ENCODE measurements at places on chromosomes 2 and 18.

GRCh38 chr2:86747711-86748639 lies 27.9 kb downstream of the RMND5A start:
- H3K4me3 ChIP-seq, result no peak overlapping the region
- DNase-seq, result no peak
- no peaks in the 10 kb centered on the region for H3K27me3 ChIP-seq
- H3K4me1 ChIP-seq, result no peaks in the 10 kb centered on the region
- peaks cover 52% of the 10 kb centered on the region for H3K36me3 ChIP-seq
- no peak overlapping the region for H3K27ac ChIP-seq

DNA sequence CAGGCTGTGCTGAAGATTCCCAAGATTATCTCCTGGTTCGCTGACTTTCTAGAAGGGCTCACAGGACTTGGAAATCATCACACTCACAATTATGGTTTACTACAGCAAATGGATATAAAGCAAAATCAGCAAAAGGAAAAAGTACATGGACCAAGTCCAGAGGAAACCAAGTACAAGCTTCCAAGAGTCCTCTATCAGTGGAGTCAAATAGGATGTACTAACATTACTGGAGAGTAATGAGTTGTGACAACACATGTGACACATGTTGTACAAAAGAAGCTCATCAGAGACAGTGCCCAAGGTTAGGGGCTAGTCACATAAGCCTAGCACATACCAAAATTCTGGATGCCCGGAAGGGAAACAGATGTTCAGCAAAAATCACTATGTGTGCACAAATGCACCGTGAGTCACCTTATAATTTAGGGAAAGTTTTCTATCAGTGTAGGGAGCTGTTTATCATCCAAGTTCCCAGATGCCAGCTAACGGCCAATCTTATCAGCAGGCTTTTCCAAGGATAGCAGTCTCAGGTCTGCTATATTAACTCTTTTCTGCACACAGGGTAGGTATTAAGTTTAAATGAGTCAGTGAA lies 9.5 kb downstream of the TMEM237 start:
- H3K36me3 ChIP-seq, result peaks cover 81% of the 10 kb centered on the region
- no peaks in the 10 kb centered on the region for H3K27me3 ChIP-seq
- no peak overlapping the region for H3K27ac ChIP-seq
- no peaks in the 10 kb centered on the region for H3K4me1 ChIP-seq
- no peak overlapping the region for H3K4me3 ChIP-seq

DNA sequence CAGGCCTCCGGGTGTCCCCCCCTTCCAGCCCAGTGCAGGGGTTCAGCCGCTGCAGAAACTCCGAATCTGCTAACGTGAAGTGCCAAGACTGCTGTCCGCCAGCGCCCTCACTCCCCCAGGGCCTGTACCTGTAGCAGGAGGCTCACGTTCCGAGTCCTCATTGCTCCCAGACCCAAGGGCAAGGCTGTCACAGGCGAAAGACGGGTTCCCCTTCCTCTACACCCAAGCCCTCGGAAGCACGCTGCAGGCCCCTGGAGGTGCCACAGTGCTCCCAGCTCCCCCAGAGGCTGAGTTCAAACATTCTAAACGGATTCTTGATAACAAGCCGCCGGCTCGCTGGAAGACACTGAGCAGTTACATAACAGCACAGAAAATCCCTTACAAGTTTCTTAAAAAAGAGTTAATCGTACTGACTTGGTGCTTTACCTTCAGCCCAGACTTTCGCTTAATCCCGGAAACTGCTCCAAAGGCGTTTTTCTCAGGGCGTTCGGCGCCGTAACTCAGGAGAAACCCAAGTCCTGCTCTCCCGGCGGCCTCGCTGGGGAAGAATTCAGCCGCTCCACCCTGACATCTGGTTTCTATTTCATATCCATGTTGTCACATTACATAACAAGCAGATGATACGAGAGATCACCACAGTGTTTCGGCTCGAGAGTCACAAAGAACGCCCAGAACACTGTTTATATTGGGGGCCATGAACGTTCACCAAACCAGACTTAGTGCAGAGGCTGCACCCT lies 92.0 kb downstream of the HDAC4 start:
- H3K27me3 ChIP-seq, result no peaks in the 10 kb centered on the region
- H3K27ac ChIP-seq, result no peak overlapping the region
- DNase-seq, result peak; percentile 28
- peaks cover 2% of the 10 kb centered on the region for H3K36me3 ChIP-seq

DNA sequence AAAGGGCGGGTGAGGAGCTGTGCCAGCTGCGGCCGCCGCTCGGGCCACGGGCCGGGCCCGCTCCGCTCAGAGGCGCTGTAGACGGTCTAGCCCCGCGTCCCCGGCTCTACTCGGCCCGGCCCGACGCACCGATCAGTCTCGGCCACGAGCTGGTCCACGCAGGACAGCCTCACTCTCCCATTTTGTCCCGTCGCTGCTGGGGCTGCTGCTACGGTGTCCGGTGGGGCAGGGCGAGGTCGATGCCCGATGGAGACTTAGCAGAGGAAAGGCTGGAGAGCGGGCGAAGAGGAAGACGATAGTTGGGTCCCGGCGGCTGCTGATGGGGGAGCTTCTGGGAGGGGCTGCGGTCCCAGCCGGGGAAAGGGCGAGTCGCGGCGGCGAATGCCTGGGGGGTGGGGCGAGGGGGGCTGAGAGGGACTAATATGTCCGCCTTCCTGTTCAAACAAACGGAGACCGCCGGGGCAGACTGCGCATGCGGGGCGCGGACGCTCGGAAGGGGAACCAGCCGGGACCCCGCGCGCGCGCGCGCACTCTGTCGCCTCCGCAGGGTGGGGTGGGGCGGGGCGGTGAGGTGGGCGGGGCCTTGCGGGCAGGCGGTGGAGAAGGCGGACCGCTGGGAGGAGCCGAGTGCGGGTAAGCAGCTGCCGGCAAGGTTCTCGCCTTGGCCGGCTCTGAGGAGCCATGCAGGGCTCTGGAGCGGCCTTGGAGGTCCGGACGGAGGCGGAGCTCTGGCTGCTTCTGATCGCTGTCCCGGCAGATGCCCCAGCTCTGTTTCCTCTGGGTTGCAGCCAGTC lies at the start of gene ROCK1:
TSS of gene ROCK1 (minus strand) at position 468 of the 794 bp plus-strand sequence. CDS start 903 bp downstream, outside the sequence.
- no peaks in the 10 kb centered on the region for H3K36me3 ChIP-seq
- peaks cover 3% of the 10 kb centered on the region for H3K4me1 ChIP-seq
- no peaks in the 10 kb centered on the region for H3K27me3 ChIP-seq
- H3K4me3 ChIP-seq, result no peak within 1 kb of the TSS

- no peak overlapping the region for H3K27ac ChIP-seq
- no peak overlapping the region for H3K4me3 ChIP-seq
- no peak for DNase-seq
- no peaks in the 10 kb centered on the region for H3K27me3 ChIP-seq
- no peaks in the 10 kb centered on the region for H3K4me1 ChIP-seq
Measured at GRCh38 chr2:98598781-98599428, 9.4 kb downstream of the COA5 start.

- peaks cover 10% of the 10 kb centered on the region for H3K4me1 ChIP-seq
- H3K36me3 ChIP-seq, result no peaks in the 10 kb centered on the region
- no peak overlapping the region for H3K4me3 ChIP-seq
- no peak for DNase-seq
Measured at GRCh38 chr2:55136138-55136541, 85.9 kb upstream of the RTN4 start.

DNA sequence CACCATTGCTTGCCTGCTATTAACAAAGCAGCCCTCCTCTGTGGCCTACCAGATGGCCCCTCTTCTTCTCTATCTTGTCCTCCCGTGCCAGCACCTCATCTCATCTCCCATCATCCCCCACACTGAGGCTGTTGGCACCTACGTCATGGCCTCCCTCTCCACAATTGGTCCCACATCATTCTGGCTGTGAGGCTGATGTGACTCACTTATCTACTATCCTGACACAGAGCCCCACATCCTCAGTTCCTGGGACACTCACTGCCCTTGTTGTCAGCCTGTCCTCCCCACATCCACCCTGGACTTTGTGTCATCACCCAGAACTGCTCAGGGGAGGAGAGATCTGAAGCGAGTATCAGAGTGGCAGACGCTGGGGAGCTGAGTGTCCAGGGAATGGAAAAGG lies 102.9 kb downstream of the MRO start:
- H3K4me3 ChIP-seq, result no peak overlapping the region
- no peaks in the 10 kb centered on the region for H3K27me3 ChIP-seq
- H3K36me3 ChIP-seq, result peaks cover 9% of the 10 kb centered on the region
- DNase-seq, result no peak
- no peaks in the 10 kb centered on the region for H3K4me1 ChIP-seq
- no peak overlapping the region for H3K27ac ChIP-seq

GRCh38 chr2:37526323-37526722 lies 145.1 kb downstream of the CDC42EP3 start:
- no peak overlapping the region for H3K27ac ChIP-seq
- H3K4me1 ChIP-seq, result no peaks in the 10 kb centered on the region
- no peaks in the 10 kb centered on the region for H3K27me3 ChIP-seq

- H3K27me3 ChIP-seq, result no peaks in the 10 kb centered on the region
- no peaks in the 10 kb centered on the region for H3K4me1 ChIP-seq
- no peak overlapping the region for H3K4me3 ChIP-seq
- DNase-seq, result no peak
- H3K27ac ChIP-seq, result no peak overlapping the region
- no peaks in the 10 kb centered on the region for H3K36me3 ChIP-seq
Measured at GRCh38 chr2:212495046-212495445, 43.6 kb downstream of the ERBB4 start.

DNA sequence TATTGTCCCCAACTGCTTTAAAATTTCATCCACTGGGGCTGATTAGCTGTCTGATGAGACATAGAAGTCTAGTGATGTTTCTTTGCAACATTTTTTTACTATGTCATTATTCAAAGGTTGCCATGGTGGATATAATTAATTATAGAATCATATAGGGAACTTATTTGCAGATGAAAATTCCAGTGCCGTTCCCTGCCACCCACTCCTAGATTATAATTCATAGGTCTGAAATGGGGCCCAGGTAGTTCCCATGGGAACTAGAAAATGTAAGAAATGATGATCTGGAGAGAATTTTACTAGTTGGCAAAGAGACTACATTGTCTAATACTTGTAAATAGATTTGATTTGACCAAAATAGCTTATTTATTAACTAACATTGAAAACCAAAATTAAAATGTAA lies 1496.5 kb upstream of the NXPH2 start:
- H3K27me3 ChIP-seq, result no peaks in the 10 kb centered on the region
- no peaks in the 10 kb centered on the region for H3K36me3 ChIP-seq
- peaks cover 2% of the 10 kb centered on the region for H3K4me1 ChIP-seq

DNA sequence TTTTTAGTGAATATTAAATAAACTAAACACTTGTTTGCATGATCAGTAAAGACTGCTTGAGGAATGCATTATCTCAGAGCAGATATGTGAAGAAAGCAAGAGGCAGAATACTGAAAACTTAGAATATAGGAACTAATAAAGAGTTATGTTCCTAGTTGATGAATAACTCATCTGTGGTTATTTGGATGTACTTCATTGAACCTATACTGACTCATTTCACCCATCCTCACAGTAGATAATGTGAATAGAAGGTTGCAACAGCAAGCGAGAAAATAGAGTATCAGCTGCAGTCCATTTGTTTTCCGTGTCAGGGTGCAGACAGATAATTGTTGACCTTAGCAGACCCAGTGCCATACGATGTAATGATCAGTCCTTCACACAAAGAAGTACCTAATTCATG lies 945.7 kb upstream of the LRRTM1 start:
- H3K27ac ChIP-seq, result no peak overlapping the region
- H3K27me3 ChIP-seq, result no peaks in the 10 kb centered on the region
- no peak overlapping the region for H3K4me3 ChIP-seq
- no peak for DNase-seq
- no peaks in the 10 kb centered on the region for H3K4me1 ChIP-seq

GRCh38 chr2:177691177-177691576 lies 298.6 kb downstream of the AGPS start:
- no peak overlapping the region for H3K4me3 ChIP-seq
- H3K4me1 ChIP-seq, result no peaks in the 10 kb centered on the region
- DNase-seq, result no peak
- H3K27me3 ChIP-seq, result no peaks in the 10 kb centered on the region
- no peaks in the 10 kb centered on the region for H3K36me3 ChIP-seq

- no peak overlapping the region for H3K4me3 ChIP-seq
- H3K27ac ChIP-seq, result no peak overlapping the region
Measured at GRCh38 chr18:8808001-8808400, 102.6 kb downstream of the MTCL1 start.

GRCh38 chr2:104332731-104333130 lies 521.2 kb upstream of the POU3F3 start:
- H3K27me3 ChIP-seq, result no peaks in the 10 kb centered on the region
- H3K4me3 ChIP-seq, result no peak overlapping the region
- 0 out of 2 replicates have a peak, but pooled peaks cover 2% of the 10 kb centered on the region for H3K4me1 ChIP-seq
- H3K36me3 ChIP-seq, result no peaks in the 10 kb centered on the region
- DNase-seq, result peak; percentile 29

- H3K36me3 ChIP-seq, result peaks cover 45% of the 10 kb centered on the region
- no peak for DNase-seq
- 0 out of 2 replicates have a peak, but pooled peaks cover 5% of the 10 kb centered on the region for H3K4me1 ChIP-seq
- no peak overlapping the region for H3K27ac ChIP-seq
- peak overlapping the region; percentile 61 for H3K4me3 ChIP-seq
- no peaks in the 10 kb centered on the region for H3K27me3 ChIP-seq
Measured at GRCh38 chr2:63591566-63592175, 2.9 kb downstream of the MDH1 start.

GRCh38 chr2:239216614-239217273 lies 184.1 kb downstream of the HDAC4 start:
- H3K36me3 ChIP-seq, result no peaks in the 10 kb centered on the region
- H3K4me1 ChIP-seq, result no peaks in the 10 kb centered on the region

DNA sequence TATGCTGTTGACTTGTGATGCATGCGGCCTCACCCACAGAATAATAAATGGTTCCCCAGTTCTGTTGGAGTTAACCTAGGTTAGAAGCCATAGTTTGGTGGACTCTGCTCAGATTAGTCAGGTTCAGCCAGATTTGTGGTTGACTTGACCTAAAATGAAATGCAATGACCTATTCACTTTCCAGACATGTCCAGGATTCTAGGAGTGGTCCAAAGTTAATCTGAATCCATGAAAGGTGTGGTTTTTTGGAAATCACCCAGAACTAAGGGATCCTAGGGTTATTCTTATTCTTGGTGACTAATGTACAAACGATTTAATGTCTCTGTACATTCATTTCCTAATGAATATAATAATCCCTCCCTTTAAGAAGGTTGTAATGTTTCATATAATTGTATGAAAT lies 88.9 kb upstream of the RBBP8 start:
- no peaks in the 10 kb centered on the region for H3K36me3 ChIP-seq
- H3K27me3 ChIP-seq, result no peaks in the 10 kb centered on the region
- peaks cover 3% of the 10 kb centered on the region for H3K4me1 ChIP-seq
- H3K27ac ChIP-seq, result no peak overlapping the region

DNA sequence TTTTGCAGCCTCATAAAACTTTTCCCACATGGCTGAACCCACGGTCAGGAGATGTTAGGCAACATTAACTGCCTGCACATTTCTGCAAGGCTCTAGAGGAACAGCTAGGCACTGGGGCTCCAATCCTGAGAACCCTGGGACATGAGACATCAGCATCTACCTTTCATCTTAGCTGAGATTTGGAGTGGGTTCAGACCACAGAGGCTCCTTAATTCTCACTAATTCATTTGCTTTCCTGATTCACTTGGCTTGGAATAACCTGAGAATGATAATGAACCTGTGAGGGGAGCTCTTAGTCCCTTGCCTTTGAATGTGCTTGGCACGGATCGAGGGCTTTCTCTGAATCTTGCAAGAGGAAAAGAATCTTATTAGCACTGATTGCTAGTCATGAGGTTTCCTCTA lies 266.2 kb downstream of the FIGN start:
- no peaks in the 10 kb centered on the region for H3K36me3 ChIP-seq
- no peaks in the 10 kb centered on the region for H3K27me3 ChIP-seq
- DNase-seq, result no peak
- H3K27ac ChIP-seq, result no peak overlapping the region
- no peak overlapping the region for H3K4me3 ChIP-seq

- H3K27ac ChIP-seq, result no peak overlapping the region
- DNase-seq, result peak; percentile 38
- H3K36me3 ChIP-seq, result no peaks in the 10 kb centered on the region
Measured at GRCh38 chr18:48913201-48913600, 37.6 kb downstream of the SMAD7 start.
